ENCODE measurements at places on chromosomes 13 and 19. TPM values are rescaled to one million over a fixed set of nuclear protein-coding genes. Genes with fewer than 3 reads are reported as not detected.

The FBXO46 gene
- 35.1 TPM for total RNA-seq

The PGLYRP1 gene
- not detected for total RNA-seq

The LAIR1 gene
- 9.4 TPM for total RNA-seq

The OLFM2 gene
- total RNA-seq = 1.6 TPM

The PABPC3 gene
- total RNA-seq = 0.34 TPM

GRCh38 chr19:19595171-19595701 lies 23.3 kb downstream of the PBX4 start:
- H3K27ac ChIP-seq = peak overlapping the region; percentile 95
- peaks cover 73% of the 10 kb centered on the region for H3K4me1 ChIP-seq
- peak overlapping the region; percentile 15 for H3K4me3 ChIP-seq

DNA sequence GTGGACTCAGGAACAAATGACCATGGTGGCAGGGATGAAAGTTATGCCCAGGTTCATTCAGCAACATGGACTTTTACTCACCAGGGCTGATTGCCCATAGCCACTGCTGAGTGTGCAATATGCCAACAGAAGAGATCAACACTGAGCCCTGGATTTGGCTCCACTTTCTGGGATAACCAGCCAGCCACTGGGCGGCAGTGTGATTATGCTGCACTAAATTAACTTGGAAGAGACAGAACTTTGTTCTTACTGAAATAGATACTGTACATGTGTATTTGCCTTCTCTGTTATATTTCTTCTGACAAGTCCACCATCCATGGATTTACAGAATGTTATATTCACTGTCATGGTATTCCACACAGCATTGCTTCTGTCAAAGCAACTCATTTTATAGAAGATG lies 257.4 kb downstream of the TDRD3 start:
- no peak for DNase-seq
- H3K27ac ChIP-seq = no peak overlapping the region
- no peaks in the 10 kb centered on the region for H3K27me3 ChIP-seq
- no peak overlapping the region for H3K4me3 ChIP-seq
- H3K4me1 ChIP-seq = no peaks in the 10 kb centered on the region
- no peaks in the 10 kb centered on the region for H3K36me3 ChIP-seq

DNA sequence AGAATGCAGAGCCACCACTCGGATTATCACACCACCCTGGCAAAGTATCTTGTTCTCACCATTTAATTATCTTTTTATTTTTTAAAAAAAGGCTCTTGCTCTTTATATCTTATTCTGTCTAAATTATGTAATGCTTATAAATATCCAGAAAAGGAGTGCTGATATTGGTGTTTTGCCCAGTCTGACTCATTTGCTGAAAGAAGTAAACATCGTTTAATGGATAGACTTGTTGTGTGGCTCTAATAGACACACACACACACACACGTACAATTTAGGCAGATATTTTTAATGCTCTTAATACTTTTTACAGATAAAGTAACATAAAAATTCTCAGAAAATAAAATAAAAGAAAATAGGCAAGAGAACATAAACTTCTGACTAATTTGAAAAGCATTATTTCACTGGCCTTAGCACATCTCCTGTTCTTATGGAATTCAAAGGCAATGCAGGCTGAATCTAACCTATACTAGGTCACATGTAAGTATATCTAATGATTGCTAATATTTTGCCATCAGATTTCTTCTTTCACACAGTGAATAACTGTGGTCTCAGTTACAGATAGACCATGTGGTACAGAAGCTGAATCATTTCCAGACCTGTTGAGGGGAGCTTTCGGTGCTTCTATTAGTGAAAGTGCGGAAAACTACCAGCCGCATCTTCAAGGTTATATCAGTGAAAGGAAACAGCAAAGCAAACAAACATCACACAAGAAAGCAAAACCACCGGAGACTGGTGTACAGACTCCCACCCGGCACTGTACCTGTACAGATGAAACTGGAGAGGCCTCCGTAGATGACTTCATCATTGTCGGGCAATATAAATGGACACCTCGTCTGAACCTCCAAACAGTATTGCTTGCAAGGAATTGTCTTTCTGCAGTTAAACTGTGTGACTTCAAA lies 642.1 kb upstream of the ARGLU1 start:
- H3K36me3 ChIP-seq = no peaks in the 10 kb centered on the region
- H3K4me1 ChIP-seq = no peaks in the 10 kb centered on the region
- no peaks in the 10 kb centered on the region for H3K27me3 ChIP-seq
- no peak for DNase-seq
- H3K4me3 ChIP-seq = no peak overlapping the region

- no peak for DNase-seq
- H3K27ac ChIP-seq = no peak overlapping the region
- H3K4me3 ChIP-seq = no peak overlapping the region
- no peaks in the 10 kb centered on the region for H3K36me3 ChIP-seq
Observed at GRCh38 chr13:32060401-32060878, 28.9 kb downstream of the FRY start.

GRCh38 chr13:52024481-52024880 lies at the start of gene UTP14C:
Gene UTP14C (plus strand): TSS chr13:52024691. CDS start chr13:52028805, 4,114 bp downstream.
- H3K36me3 ChIP-seq = peaks cover 60% of the 10 kb centered on the region
- no peaks in the 10 kb centered on the region for H3K27me3 ChIP-seq
- peaks cover 14% of the 10 kb centered on the region for H3K4me1 ChIP-seq
- H3K27ac ChIP-seq = no peak within 1 kb of the TSS
- H3K4me3 ChIP-seq = no peak within 1 kb of the TSS

DNA sequence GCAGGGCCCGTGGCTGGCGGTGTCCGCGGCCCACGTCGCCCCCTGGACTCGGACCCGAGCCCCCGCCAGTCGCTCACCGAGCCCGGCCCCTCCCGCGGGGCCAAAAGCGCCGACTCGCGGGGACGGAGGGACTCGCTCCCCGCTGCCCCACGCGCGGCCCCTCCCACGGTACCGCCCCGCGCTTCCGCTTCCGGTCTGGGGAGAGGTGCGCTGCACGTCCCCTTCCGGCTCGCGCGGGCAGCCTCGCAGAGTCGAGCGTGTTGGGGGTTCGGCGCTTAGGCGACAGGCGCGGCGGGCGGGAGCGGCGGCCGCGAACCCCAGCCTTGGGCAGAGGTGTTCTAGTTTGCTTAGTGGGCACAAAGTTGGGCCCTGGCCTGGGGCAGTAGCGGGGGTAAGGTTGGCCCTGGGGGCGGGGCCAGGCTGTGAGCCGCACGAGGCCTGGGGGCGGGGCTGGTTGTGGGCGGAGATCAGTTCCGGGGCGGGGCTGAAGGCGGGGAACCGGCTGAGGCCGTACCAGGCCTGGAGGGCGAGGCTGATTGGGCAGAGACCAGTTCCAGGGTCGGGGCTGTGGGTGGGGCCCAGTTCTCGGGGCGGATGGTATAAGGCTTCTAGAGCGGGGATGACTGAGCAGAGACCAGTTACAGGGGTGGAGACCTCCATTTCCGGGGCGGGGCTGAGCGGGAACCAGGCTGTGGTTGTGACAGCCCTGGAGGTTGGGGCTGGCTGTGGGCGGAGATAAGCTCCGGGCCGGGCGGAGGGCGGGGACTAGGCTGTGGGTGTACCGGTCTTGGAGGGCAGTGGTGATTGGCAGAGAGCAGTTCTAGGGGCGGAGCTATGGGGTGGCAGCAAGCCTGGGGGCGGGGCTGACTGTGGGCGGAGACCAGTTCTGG lies at the start of the genes MBD3L1 and ZNF558:
Gene MBD3L1 (plus strand): TSS at position 246 of the 890 bp plus-strand sequence. CDS start 10,302 bp downstream, outside the sequence.
Gene ZNF558 (minus strand): TSS at position 173 of the 890 bp plus-strand sequence. CDS start 9,645 bp downstream, outside the sequence.
- H3K27me3 ChIP-seq = no peaks in the 10 kb centered on the region
- H3K27ac ChIP-seq = peak within 1 kb of the TSS; percentile 95
- H3K4me1 ChIP-seq = peaks cover 20% of the 10 kb centered on the region
- peak within 1 kb of the TSS; percentile 84 for H3K4me3 ChIP-seq
- peak; percentile 98 for DNase-seq

DNA sequence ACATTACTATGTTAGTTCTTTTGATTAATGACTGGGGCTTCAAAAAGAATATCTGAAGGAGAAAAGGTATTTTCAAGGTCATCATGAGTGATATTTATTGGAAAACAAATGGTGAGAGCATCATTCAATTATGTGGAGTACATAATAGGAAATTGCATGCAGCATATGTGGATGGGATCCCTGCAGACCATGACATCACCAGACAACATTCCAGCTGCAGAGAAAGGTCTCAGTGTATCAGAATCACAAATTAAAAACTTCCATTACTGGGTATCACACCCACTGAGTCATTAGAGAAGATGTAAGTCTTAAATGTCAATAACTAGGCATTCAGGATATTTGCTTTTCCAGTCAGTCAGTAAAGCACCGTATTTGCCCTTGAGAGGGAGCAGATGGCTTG lies 574.4 kb upstream of the SLC10A2 start:
- no peaks in the 10 kb centered on the region for H3K36me3 ChIP-seq
- H3K27me3 ChIP-seq = no peaks in the 10 kb centered on the region
- H3K27ac ChIP-seq = no peak overlapping the region

DNA sequence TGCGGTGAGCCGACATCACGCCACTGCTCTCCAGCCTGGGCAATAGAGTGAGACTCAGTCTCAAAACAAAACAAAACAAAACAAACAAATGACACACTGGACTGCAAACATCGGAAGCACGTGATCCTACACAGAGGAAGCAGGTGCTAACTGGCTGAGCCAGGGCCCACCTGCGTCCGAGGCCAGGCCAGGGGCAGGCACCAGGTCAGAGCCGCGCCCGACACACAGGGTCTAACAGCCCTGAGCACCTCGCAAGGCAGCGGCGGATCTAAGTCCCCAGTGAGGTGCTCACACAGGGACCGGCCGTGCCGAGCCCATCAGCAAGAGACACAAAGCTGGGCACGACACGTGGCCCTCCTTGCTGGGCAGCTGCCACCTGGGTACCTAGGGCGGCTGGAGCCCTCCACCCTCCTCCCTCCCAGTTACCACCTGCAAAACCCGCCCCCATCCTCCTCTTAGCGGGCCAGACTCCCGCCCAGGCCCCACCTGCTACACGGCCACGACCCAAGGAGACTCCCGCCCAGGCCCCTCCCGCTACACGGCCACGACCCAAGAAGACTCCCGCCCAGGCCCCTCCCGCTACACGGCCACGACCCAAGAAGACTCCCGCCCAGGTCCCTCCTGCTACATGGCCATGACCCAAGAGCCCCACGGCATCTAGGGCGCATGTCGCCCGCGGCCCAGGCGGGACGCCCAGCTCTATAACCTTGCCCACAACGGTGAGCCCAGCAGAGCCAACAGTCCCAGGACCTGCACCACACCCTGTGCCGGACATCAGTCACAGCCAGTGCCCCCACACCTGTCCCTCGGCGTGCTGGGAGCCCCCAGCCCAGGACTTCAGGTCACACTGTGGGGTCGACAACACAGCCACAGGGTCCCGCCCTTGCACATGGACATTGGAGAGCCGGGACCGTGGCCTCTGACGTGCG lies 15.6 kb downstream of the AP3D1 start:
- H3K27me3 ChIP-seq = no peaks in the 10 kb centered on the region
- DNase-seq = no peak
- no peak overlapping the region for H3K4me3 ChIP-seq

DNA sequence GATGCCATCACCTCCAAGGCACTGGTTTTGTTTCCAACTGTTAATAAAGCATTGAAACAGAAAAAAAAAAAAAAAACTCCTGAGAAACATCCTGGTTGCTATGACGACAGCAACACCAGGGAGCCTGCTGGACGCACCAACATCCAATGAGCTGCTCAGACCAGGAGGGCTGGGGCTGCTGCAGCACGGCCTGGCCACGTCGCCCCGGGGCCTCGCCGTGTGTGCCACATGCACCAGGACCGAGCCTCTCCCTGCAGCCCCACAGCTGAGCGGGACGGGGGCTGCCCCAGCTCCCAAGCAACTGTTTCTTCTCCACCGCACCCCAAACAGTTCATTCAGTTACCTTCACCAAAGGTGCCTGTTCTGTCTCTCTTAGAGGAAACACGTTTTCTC lies 54.5 kb downstream of the RASA3 start:
- H3K4me1 ChIP-seq = peaks cover 5% of the 10 kb centered on the region
- no peak overlapping the region for H3K4me3 ChIP-seq
- no peak for DNase-seq
- peaks cover 19% of the 10 kb centered on the region for H3K36me3 ChIP-seq

- no peak for DNase-seq
- no peak overlapping the region for H3K27ac ChIP-seq
- peaks cover 3% of the 10 kb centered on the region for H3K27me3 ChIP-seq
Observed at GRCh38 chr19:5417495-5418436, 37.5 kb upstream of the ZNRF4 start.

- peaks cover 10% of the 10 kb centered on the region for H3K27me3 ChIP-seq
- H3K36me3 ChIP-seq = no peaks in the 10 kb centered on the region
- DNase-seq = no peak
- no peak overlapping the region for H3K27ac ChIP-seq
- no peaks in the 10 kb centered on the region for H3K4me1 ChIP-seq
Observed at GRCh38 chr13:97015661-97016350, 21.5 kb upstream of the OXGR1 start.

GRCh38 chr13:42260903-42261654 lies 10.9 kb upstream of the AKAP11 start:
- no peak for DNase-seq
- H3K4me1 ChIP-seq = peaks cover 9% of the 10 kb centered on the region
- no peak overlapping the region for H3K27ac ChIP-seq
- no peak overlapping the region for H3K4me3 ChIP-seq

GRCh38 chr19:11422163-11423065 lies 3.3 kb upstream of the RGL3 start:
- H3K27me3 ChIP-seq = peaks cover 64% of the 10 kb centered on the region
- peaks cover 31% of the 10 kb centered on the region for H3K4me1 ChIP-seq

GRCh38 chr13:79735228-79735627 lies 254.3 kb downstream of the NDFIP2 start:
- DNase-seq = no peak
- H3K4me1 ChIP-seq = no peaks in the 10 kb centered on the region
- H3K27me3 ChIP-seq = no peaks in the 10 kb centered on the region
- no peak overlapping the region for H3K4me3 ChIP-seq
- H3K27ac ChIP-seq = no peak overlapping the region
- H3K36me3 ChIP-seq = no peaks in the 10 kb centered on the region

- H3K36me3 ChIP-seq = no peaks in the 10 kb centered on the region
- H3K27ac ChIP-seq = no peak overlapping the region
- no peak for DNase-seq
- no peak overlapping the region for H3K4me3 ChIP-seq
Observed at GRCh38 chr13:77861741-77862140, 56.9 kb downstream of the EDNRB start.

DNA sequence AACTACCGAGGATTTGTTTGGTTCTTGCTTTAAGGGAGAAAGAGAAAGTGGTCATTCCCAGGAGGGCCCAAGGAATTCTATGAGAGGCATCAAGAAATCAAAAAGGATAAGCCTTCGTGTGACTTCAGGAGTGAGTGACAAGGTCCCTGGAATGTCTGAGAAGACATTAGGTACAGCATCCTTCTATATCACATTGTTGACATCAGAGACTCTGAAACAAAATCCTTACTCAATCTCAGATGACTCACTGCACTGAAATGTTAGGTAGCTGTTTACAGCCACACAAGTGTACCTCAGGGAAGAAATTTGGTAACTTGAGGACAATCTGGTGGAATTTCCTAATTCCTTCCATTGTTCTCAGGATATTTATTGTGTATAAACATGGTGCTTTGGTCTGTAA lies 7.9 kb upstream of the LGALS14 start:
- H3K27me3 ChIP-seq = peaks cover 7% of the 10 kb centered on the region
- no peak overlapping the region for H3K27ac ChIP-seq
- no peak overlapping the region for H3K4me3 ChIP-seq
- H3K36me3 ChIP-seq = peaks cover 3% of the 10 kb centered on the region

GRCh38 chr19:4172861-4173473 lies 9.4 kb downstream of the SIRT6 start:
- H3K27ac ChIP-seq = no peak overlapping the region
- H3K4me3 ChIP-seq = no peak overlapping the region
- H3K4me1 ChIP-seq = no peaks in the 10 kb centered on the region
- peaks cover 6% of the 10 kb centered on the region for H3K36me3 ChIP-seq
- peaks cover 4% of the 10 kb centered on the region for H3K27me3 ChIP-seq
